SK-N-SH treated with all-trans-retinoic acid at 6 μM for 48 hours (cell line): ENCODE measurements at places on chromosomes 5 and 9.

DNA sequence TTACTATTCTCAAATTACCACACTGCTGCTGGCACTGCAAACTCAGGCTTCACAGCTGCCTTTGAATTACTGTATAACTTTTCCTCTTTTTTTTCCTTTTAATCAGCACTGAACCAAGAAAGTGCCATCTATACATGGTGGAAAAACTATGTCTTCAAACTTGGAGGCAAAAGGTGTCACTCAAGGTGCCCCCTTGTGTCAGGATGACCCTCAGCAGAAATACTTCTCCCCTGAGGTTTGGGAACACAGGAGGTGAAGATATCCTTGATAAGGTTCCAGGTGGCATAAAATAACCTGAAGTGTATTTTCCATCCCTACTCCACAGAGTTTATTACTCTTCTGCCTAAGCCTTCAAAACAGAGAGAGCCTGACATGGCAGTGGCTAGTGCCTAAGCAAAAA is 14.5 kb downstream of the FRMD3 start:
- peak; percentile 56 for ATAC-seq

DNA sequence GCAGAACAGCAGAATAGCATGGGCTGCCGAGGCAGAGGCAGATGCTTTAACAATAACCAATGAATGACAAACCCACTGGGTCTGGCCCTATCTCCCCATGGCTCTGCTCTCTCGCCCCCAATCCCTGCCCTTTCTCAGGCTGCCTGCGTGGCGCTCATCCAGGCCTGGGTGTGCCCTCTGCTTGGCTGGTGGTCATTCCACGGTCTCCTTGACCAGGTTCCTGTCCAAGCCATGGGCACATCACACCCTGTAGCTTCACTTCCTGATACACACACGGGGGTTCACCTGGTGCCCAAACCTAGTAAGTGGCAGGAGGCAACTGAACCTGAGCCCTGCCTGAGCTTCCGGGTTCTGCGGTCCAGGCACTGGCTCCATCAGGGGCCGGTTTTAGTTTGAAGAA is 87.6 kb downstream of the DAP start:
- ATAC-seq: no peak

GRCh38 chr5:108521841-108522506 is 140.1 kb upstream of the FBXL17 start:
- ATAC-seq: peak; percentile 96

DNA sequence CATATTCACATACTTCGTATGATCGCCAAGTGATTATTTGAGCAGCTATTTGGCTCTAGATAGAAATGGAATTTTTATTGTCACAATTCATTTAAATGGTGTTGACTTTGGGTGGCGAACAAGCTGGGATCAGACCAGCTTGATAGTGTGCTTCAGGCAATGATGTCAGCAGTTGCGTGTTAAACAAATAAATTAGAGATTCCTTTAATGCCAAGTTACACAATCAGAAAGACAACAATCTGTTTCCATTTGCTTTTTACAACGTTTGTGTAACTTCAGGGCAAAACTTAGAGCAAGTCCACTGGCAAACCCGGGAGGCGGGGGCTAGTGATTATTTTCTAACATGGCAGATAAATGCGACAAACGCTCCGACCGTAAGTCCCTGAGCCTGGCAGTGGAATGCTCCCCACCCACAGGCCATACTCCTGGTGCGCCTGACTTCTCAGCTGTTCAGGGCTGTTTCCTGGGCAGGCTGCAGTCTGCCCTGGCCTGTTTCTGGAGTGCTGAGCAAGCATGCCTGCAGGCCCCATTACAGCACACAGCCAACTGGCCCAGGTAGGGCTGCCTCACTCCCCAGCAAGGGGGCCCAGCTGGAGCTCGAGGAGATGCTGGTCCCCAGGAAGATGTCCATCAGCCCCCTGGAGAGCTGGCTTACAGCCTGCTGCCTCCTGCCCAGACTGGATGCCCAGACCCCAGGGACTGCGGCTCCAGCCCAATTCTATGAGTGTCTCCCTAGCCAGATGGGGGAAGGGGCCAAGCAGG is 88.7 kb downstream of the BASP1 start:
- no peak for ATAC-seq

DNA sequence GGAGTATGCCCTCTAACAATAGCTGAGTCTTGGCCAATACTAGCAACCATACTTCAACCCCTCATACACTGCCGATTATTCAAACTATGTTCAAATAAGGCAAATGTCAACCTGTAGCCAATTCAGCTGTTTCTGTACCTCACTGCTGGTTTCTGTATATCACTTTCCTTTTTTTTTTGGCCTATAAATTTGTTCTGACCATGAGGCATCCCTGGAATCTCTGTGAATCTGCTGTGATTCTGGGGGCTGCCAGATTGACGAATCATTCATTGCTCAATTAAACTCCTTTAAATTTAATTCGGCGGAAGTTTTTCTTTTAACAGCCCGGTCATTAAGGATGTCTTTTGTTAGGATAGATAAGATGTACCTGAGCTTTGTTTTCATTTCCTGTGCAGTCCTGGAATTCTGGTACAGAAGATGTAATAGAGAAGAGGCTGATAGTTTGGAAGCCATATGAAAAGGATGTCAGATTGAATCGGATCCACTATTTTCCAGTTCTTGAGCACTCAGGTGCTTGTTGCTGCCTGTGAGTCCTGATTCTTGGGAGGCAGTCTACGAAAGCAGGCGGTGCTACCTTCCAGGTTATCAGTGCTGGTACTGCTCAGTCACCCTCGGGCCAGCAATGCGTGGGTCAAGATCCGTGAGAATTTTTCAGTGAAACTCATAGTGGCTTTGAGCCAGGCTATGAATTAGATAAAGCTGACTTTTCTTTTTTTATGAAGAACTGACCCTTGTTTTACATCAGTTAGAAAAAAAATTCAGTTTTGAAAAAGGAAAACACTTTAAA is 106.2 kb upstream of the TUT7 start:
- ATAC-seq: no peak; the same call in 2 of the 3 replicates

- ATAC-seq: no peak
Measured at GRCh38 chr5:34844106-34844505, 5.1 kb downstream of the TTC23L start.

- ATAC-seq: no peak
Measured at GRCh38 chr9:107559494-107560086, 70.0 kb upstream of the KLF4 start.

- ATAC-seq: no peak
Measured at GRCh38 chr5:14486486-14486885, 95.1 kb upstream of the OTULINL start.

DNA sequence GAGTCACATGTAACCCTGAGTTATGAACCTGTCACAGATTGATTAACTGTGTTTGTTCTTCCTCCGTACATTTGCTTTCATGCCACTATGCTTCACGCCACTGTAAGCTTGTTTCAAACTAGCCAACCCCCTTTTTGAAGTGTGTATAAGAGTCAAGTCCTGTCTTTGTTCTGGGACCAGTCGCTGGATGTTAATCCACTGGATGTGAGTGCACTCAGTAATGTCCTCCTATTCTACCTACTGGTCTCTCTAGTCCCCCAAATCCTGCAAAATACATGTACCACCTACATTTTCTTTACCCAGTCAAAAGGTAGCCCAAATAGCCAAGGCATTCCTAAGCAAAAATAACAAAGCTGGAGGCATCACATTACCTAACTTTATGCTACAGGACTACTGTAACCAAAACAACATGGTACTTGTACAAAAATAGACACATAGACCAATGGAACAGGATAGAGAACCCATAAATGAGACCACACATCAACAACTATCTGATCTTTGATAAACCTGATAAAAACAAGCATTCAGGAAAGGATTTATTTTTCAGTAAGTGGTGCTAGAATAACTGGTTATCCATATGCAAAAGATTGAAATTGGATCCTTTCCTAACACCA is 1139.1 kb upstream of the SEMA6A start:
- no peak for ATAC-seq

GRCh38 chr5:109347252-109347888 is 62.4 kb downstream of the PJA2 start:
- peak; percentile 37; the same call in 2 of the 3 replicates for ATAC-seq

GRCh38 chr9:20658677-20659473 is 25.2 kb upstream of the FOCAD start:
- peak; percentile 74 for ATAC-seq

GRCh38 chr5:144192661-144193060 is 22.0 kb downstream of the KCTD16 start:
- no peak for ATAC-seq

DNA sequence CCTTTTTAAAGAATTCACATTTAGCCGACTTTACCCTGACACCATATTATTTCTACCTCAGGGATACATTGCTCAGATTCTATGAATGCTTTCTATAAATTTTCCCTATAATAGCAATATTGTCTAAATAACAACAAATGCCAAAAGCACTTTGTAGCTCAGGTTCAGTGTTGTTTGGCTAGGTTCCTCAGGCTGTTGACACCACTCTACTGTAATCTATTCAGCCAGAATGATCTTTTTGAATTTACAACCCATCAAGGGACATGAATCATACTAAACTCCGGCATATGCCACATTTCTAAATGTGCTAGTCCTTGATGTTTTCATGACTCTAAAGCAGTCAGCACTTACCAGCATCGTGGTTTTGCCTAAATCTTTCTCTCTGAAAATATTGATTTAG is 641.5 kb upstream of the CDH10 start:
- ATAC-seq: no peak

GRCh38 chr5:136285096-136285855 is 80.1 kb downstream of the TRPC7 start:
- no peak for ATAC-seq

DNA sequence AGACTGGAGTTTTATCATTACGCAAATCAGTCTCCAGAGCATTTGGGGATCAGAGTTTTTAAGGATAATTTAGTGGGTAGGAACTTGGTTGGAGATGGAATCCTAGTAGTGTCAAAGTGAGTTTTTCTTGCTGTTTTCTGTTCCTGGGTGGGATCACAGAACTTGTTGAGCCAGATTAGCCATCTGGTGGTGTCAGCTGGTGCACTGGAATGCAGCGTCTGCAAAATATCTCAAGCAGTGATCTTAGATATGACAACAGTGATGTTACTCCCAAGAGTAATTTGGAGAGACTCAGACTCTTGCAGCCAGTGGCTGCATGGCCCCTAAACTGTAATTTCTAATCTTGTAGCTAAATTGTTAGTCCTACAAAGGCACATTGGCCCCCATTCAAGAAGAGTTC is 1257.8 kb downstream of the MAT2B start:
- ATAC-seq: no peak

DNA sequence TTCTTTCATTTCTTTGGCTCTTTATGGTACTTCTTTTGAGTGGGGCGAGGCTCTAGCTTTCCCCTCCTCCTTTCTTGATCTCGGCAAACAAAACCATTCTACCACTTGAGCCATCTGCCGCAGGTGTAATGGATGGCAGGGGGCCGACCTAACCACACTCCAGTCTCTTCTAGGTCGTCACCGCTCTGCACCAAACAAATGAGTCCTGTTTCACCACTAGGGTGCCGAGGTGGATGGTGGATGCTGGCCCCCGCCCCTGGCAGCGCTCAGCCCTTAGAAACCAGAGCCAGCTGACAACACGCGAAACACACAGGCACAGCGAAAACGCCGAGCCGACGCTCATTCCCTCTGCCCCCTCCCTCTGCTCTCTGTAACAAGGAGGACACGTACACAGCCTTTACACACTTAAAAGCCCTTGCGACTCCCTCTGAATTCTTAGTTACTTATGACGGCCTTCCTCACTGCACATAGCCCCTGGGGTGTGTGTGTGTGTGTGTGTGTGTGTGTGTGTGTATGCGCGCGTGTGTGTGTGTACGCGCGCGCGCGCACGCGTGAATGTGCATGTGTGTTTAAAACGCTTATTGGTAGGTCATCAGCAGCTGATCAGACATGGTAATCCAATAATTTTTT is 199.4 kb downstream of the MEF2C start:
- ATAC-seq: peak; percentile 42

DNA sequence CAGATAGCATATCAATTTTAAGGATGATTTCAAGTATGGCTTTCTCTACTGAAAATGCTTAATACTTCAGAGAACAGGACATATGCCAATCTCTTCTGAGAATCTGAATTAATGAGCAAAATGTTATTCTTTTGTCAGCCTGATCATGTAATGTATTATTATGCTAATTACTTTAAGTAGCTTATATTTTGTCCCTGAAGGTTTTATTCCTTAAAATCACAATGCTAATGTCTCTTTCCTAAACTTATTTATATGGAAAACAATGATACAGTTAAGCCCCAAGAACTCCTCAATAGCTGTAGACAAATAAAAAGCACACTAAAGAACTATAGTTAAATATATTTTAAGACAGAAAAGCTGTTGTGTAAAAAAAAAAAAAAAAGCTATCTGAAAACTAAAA is 256.9 kb upstream of the PTPRD start:
- no peak for ATAC-seq

DNA sequence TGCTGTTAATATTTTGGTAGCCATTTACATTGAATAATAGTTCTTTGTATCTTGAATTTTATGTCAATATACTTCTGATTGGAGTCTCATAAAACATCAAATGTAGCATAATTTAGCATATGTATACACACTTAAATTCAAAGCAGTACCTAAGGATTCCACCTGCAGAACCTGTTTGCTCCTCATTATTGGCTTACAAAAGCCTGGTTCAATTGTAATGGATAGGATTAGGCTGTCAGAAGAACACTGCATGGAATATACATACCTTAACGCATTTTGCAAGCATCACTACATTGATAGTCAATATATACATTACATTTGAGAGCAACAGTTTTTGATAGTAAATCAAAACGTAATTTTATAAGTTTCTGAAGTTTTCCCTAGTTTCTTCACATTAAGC is 711.3 kb upstream of the COX7C start:
- no peak for ATAC-seq

DNA sequence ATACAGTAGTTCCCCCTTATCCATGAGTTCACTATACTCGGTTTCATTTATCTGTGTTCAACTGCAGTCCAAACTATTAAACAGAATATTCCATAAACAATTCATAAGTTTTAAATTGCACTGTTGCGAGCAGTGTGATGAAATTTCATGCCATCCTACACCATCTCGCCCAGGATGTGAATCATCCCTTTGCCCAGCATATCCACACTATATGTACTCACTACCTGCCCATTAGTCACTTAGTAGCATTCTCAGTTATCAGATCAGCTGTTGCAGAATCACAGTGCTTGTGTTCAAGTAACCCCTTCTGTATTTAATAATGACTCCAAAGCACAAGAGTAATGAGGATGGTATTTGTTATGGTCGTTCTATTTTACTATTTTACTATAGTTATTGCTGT is 51.5 kb downstream of the SHOC1 start:
- peak; percentile 96 for ATAC-seq

DNA sequence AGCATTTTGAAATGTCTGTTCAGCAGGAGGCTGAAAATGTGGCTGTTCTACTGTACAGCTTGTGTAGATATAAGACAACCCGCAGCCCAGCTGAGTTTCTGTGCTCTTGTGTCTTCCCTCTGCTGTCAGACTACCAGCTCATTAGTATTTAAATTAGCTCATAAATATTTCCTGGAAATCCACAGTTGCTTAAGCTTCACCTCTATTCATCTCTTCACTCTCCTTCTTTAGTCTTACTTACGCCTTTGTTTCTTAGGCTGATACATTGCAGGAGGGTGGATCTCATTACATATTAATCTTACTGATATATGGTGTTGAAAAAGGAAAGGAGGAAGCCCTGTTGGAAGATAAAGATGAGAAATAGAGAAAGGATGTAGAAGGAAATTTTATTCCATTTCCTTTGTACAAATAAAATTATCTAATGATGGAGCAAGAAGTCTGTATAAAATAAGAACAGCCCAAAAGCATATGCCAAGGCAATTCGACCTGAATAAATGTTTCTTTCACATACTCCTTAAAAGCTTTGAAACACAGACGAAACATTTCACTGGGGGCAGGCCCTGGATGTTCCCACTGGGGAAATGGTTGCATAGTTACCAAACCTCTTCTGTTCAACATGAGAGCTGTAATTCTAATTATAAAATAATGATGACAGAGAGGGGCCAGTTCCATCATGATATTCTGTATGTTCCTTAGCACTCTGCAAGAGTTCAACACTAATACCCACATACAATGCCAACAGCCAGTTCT is 111.8 kb upstream of the APC start:
- ATAC-seq: no peak
